ENCODE measurements at places on chromosomes 5 and 9.

GRCh38 chr5:126801992-126802294, 25.0 kb downstream of the LMNB1 start:
- no peak for DNase-seq

DNA sequence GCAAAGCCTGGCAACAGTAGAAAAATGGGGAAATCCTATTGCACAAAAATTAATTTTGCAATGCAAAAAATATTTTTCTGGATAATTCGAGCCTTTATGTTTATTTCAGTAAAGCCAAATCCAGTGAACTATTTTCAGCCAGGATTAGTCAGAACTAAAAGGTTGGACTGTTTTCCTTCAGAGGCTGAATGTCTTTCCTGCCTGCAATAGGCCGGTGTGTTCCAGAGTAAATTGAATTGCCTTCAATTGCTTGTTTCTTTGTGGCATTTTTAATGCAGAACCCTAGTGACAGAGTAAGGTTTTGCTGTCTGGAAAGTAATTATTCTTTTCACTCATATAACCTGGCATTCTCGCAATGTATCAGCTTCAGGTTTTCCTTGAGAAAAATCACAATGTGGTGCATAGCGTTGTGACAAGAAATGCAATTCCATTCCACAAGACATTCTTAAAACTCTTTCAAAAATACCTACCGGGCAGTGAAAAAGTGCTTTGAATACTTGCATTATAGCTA, 183.7 kb downstream of the GLIS3 start:
- DNase-seq: no peak

GRCh38 chr9:97889941-97890887, 32.1 kb downstream of the TRMO start:
- peak; percentile 46 for DNase-seq

DNA sequence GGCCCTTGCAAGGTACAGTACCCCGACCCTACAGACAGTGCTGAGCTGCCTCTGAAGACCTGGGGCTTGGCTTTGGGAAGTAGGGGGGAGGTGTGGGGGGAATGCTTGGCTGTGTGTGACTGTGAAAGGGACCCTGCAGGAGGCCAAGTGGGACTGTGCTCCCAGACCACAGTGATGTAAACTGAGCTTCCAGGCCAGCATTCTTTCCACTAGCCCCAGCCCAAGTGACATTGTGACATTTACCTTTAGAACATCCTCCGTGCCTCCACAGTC, 31.2 kb downstream of the HMCN2 start:
- no peak for DNase-seq

GRCh38 chr5:144308906-144309670, 138.4 kb downstream of the KCTD16 start:
- no peak for DNase-seq

- DNase-seq: no peak
Measured at GRCh38 chr9:90658783-90659182, 16.2 kb upstream of the DIRAS2 start.

DNA sequence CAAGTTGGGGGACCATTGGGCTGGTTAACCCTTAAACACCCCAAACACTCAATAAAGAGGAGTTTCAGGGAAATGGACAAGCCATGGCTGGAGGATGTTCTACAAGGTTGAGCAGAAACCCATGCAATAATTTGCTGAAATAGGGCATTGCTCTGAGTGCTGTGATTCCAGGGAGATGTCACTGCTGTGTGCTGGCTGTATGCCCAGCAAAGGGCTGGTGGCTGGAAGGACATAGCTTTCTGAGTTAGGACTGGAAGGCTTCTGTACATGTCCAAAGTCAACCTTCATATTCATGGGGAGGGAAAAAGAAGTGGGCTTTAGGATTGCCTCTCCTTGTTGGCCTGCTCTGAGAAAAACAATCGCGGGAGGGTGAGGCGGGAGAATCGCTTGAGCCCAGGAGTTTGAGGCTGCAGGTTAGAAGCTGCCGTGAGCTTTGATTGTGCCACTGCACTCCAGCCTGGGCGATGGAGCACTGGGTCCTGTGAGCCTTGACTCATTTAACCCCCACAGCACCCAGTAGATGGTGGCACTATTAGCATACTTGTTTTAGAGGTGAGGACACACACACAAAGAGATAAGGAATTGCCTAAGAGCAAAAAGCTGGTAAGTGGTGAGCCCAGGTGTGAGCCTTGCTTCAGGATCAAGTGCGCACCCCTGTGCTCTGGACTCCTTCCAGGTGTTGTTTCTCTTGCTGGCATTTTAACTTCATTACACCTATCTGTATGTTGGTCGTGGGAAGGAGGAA, 20.4 kb downstream of the IL12B start:
- DNase-seq: no peak

DNA sequence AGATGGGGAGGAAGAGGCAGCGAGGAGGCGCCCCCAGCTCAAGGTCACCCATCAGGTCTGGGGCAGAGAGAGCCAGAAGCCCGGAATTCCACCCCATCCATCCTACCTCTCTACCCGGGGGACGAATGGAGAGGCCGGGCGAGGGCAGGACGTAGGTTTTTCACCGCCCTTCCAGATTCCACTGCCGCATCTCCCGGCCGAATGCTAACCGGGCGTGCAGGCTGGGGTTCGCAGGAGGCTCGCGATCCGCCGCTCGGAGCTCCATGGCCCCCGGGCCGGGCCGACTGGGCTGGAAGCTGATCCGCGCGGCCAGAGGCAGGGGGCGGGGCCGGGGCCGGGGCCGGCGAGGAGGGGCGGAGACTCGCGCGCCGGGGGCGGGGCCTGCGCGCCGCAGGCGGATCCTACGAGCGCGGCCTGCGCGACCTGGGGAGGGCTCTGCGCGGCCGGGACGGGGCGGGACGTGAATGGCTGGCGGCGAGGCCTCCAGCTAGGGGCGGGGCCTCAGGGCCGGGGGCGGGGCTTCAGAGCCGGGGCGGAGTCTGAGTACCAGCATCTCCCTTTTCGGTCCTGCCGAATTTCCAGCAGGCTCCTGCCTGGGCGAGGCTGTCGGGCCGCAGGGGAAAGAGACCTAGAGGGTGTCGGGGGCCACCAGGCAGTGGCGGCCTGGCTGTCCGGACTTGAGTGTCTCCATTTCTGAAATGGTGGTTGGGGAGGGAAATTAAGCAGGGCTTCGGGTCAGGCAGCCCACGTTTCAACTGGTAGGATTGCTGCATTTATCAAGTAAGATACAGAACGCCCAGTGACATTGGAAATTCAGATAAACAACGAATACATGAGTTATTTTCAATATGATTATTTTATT, at the start of gene ST6GALNAC4:
ST6GALNAC4 (minus strand) TSS at position 322 of the 862 bp plus-strand sequence. CDS start 622 bp downstream, outside the sequence.
- peak; percentile 94 for DNase-seq

- no peak for DNase-seq
Measured at GRCh38 chr5:38347040-38347763, 88.8 kb downstream of the EGFLAM start.

- no peak for DNase-seq
Measured at GRCh38 chr9:99211746-99212145, 10.0 kb downstream of the ALG2 start.

DNA sequence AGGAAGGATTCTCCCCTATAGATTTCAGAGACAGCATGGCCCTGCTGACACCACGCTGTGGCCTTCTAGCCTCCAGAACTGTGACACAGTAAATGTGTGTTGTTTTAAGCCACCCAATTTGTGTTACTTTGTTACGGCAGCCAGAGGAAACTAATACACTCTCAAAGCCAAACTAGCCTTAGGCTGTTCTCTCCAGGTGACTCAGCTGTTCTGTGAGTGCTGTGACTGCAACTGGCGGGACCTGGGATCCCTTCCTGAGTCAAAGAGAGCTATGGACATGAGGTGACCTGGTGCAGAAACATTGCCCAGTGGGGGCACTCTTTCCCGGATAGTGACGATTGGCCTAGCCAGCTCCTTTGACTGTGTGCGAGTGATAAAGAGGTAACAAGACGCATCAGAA, 14.0 kb upstream of the MLANA start:
- no peak for DNase-seq

DNA sequence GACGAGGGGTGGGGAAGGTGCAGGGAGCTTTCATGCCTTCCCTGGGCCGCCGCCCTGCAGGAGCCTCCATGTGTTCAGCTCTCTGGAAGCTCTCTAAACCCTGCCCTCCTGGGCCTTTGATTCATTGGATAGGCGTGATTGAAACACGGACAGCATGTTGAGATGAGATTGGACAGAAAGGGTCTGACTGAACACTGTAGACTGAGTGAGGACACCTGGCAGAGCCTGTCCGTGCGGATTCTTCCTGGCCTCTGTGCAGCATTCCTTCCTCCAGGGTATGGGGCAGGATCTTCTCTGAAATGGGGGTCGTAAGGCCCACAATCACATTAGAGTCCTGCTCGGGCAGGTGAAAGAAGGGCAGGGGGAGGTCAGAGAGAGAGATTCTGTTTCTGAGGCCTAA, 12.8 kb downstream of the RPL12 start:
- no peak for DNase-seq

DNA sequence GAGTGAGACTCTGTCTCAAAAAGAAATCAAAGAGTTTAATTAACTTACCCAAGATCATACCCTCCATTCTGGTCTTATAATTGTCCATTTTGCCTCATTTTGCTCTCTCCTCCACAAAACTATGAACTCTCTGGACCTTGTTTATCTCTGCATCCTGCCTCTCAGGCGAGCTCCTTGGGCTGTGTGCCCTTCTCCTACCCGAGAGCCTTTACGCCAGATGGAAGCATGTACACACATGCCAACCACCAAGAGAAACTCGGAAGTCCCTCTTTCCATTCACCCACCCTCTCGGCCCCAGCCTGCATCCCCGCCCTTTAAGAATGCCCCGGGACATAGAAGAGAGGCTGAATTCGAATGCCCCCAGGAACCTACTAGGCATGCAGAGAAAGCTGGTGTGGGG, 25.9 kb downstream of the CPLX2 start:
- no peak for DNase-seq

DNA sequence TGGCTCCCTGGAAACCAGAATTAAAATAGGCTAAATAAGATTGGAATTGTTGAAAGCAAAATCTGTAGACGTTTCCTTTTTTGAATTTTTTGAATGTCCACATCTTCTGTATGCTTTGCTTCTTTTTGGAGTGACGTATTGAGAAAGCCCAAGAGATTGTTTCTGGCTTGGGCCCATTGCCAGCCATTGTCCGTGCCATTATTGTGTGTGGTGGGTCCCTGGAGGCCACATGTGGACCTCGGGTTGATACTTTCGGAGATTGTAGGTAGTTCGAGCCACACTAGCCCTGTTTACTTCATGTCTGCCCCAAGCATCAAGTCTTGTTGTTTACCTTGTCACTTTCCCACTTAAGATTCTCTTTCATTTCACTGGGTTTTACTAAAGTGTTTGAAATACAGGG, 106.0 kb downstream of the PALM2AKAP2 start:
- no peak for DNase-seq

DNA sequence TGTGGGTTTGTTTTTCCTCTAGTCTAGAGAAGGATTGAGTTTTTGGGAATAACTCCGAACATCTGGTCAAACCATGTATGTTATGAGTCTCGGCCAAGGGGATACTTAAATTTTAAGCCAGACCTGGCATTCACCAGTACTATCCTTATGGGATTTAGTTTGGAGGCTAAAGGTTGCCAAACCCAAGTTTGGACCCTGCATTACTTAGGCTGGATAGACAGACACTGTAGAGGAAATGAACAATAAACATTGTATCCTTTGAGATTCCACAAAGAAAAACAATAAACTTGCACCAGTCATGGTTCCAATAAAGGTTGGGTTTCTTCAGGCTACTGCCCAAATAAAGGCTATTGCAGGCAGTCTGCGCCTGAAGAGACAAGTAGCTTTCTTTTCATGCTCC, 296.7 kb upstream of the MEF2C start:
- DNase-seq: no peak

- no peak for DNase-seq
Measured at GRCh38 chr5:37198061-37198460, 51.1 kb downstream of the CPLANE1 start.

DNA sequence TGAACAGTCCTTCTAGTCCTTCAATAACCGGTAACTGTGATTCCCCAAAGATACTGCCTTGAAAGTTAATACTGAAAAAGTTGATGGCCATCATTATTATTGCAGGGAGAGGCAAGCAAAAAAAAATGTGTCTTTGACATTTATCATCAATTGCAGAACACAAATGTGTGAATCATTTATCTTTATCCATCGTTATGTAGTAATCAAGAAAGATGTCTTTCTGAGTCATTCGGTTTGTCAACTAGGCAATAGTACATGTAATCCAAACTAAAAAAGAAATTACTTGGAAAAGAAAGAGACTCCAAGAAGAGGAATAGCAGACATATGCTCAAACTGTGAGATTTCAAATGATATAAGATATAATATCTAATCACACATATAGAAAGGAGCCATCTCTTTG, 473.0 kb downstream of the CETN3 start:
- no peak for DNase-seq

GRCh38 chr5:157568222-157568621, 7.4 kb downstream of the ADAM19 start:
- DNase-seq: peak; percentile 52

- DNase-seq: no peak
Measured at GRCh38 chr9:28073270-28073669, 500.0 kb upstream of the C9orf72 start.

DNA sequence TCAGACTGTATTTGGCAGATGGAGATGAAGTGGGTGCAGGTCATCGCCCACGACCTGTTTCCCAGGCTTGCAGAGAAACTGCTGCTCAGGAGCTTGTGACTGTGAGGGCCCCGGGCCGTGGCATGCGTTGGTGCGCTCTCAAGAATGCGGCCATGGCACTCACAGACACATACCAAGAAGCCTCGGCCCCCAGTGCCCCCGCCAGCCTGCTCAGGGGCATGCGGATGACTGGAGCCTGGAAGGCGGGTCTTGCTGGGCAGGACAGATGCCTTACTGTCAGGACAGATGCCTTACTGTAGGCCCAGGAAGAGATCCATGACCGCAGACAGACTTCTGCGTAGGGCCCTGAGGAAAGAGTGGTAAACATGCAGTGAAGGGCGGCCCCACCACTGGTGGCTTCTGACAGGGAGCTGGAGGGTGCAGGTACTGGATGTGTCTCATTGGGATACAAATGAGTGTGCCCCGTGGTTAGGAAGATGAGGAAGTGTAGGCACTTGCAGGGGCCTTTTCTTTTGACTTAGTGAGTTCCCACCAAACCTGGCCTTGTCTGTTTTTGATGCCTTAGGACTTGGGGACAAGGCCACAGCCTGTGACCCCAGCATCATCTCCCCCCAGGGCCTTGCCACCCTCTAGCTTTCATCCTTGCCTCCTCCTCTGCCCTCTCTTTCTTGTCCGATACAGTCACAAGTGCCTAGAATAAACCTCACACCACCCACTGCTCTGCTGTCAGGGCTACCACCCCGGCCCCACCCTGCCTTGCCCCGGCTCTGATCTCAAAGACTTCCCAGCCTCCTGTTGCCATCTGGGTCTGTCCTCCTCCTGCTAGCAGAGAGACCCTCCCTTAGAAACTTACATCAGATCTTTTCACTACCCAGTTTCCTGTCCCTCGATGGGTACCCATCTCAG, 68.8 kb upstream of the ABL1 start:
- no peak for DNase-seq

GRCh38 chr9:22913026-22913425, 466.4 kb downstream of the DMRTA1 start:
- no peak for DNase-seq

GRCh38 chr9:13975611-13976290, 338.2 kb downstream of the NFIB start:
- no peak for DNase-seq

DNA sequence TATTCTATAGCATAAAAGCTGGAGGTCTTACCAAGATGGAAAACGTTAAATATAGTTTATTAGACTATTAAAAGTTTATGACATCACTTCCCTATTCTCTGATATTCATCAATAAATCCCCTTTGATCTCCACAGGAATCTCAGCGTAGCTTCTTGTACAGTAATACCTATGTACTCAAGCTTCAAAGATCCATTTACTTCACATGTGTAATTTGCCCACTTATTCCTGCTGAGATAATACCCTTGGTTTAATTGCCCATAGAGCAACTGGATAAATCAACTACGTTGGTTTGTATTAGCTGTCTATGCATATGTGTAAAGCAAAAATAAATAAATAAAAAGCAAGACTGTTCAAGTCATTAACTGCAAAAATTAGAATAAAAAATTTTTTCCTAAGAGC, 219.7 kb downstream of the EFNA5 start:
- no peak for DNase-seq

All from CD14-positive monocyte (primary cell).